ENCODE measurements at places on chromosomes 16 and 17.

GRCh38 chr17:82930043-82930923, 90.5 kb upstream of the ZNF750 start:
- no peak for DNase-seq

- DNase-seq, result no peak
These were observed 40.5 kb downstream of the USP7 start for GRCh38 chr16:8923199-8923598.

DNA sequence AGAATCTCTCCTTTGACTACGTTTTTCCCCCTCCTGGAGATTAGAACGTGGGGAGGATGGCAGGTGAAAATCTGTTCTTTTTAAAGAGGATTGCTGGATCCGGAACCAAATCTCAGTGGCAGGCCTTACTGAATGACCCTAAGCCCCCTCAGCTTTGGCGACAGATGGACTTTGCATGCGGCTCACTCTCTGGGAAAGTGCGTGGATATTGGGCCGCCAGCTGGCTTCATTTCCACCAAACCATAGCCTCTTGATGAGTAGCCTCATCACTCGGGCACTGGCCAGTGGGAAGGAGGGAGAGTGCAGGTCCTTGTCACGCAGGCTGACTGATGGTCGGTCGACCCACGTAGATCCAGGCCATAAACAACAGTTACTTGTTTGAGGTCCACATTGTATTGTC, 31.3 kb upstream of the CCDC182 start:
- no peak for DNase-seq

DNA sequence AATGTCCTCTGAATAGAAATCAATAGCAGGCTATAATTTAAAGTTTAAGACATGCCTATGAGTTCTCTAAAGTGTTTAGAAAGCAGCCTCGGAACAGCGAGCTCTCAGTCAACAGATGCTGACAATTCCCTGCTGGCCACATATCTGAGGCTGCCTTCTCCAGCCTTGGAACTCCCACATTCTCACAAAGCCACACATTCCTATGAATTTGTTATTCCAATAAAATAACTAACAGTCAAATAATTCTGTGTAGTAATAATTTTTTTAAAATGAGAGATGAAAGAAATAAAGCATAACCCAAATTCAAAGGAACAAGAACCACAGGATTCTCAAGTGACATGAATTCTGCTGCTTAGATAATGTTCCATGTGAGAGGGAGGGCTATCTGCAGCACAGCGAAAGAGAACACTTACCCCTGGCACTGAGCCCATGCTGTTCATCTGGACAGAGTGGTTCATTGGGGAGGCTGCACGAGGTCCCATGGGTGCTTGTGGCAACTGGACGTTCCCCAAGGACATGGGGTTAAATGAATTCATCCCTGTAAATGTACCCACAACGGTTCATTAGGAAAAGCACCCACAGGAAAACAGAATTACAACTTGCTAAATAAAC, 56.9 kb upstream of the TRAP1 start:
- DNase-seq, result peak; percentile 5

GRCh38 chr16:4911970-4912386, 25.0 kb downstream of the PPL start:
- no peak for DNase-seq

DNA sequence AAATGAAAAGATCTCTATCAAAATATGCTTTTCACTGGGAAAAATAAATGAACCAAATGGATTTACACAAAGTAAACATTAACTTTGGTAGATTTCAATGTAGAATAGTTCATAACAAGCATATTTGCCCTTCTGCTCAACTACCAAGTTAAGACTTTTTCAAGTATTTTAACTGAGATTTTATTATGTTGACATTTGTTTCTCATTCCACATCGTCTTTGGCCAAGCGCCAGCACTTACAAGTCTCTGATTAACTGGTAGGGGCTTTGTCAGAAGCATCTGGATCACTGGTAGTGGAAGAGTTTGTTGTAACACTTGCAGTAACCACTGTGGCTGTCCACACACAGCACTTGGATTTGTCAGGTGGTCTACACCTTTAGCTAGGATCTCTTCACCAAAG, 22.9 kb downstream of the SLFN12L start:
- DNase-seq, result no peak

GRCh38 chr17:8658810-8659209, 28.3 kb upstream of the MYH10 start:
- no peak for DNase-seq

GRCh38 chr17:57595947-57596695, 149.0 kb downstream of the CCDC182 start:
- DNase-seq, result no peak

DNA sequence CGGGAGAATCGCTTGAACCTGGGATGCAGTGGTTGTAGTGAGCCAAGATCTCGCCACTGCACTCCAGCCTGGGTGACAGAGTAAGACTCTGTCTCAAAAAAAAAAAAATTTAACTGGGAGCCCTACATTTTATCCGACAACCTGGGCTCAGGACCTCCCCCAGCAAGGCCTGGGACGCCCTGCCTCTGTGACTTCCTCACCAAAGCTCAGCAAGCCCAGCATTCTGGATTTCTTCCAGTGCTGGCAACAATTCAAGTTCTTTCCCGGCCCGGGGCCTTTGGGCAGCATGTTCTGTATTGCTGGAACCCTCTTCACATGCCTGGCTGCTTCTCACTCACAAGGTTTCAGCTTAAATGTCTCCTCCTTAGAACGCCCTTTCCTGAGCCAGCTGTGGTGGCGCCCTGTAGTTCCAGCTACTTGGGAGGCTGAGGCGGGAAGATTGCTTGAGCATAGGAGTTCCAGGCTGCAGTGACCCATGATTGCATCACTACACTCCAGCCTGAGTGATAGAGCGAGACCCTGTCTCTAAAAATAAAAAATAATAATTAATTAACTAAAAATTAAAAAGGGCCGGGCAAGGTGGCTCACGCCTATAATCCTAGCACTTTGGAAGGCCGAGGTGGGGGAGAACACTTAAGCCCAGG, 15.9 kb upstream of the MEIOB start:
- no peak for DNase-seq

GRCh38 chr16:5175266-5175665, 77.7 kb upstream of the EEF2KMT start:
- DNase-seq, result no peak

DNA sequence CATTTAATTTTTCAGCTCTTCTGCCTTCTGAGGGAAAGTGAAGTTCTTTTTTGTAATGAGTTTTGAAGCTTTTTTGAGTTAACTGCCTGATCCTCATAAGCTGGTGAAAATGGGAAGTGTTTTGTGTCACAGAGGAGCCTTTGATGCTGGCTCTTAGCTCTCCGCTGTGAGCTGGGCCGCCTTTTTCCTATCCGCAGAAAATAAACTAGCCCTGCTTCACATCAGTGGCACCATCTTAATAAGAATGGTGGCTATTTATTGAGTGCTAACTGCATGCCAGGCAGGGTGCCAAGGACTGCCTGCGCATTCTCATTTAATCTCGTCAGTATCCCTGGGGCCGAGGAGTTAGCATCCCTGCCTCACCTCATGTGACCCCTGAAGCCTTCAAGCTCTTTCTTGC, 309.0 kb downstream of the CPPED1 start:
- no peak for DNase-seq

DNA sequence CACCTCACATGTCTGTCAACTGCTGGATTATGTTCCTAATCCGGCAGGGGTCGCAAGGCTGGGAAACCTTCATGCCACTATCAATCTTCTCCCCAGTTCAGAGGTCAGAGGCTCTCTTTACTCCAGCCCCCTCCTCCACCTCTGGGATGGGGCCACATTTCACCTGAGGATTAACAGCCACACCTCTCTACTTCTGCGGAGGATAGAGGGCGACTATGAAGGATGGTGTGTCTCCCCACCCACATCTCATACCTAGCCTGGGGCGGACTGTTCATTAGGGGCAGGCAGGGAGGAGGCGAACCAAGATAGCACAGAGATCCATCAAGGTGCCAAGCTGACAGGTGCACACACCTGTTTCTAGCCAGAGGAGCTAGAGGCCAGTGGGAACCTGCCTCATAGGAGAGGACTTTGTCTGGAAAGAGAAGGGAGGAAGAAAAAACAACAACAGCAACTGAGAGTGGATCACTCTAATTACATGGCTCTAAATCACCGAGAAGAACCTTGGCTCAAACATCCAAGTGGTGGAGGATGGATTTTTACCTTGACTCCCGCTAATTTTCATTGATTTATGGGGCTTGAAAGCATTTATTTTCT, 41.9 kb upstream of the SKAP1 start:
- DNase-seq, result no peak
